ENCODE measurements at places on chromosomes 1 and 21.
A peak's percentile ranks its signal among the peaks of the same experiment; 100 is the strongest.

GRCh38 chr1:181987334-181987895 lies 74.1 kb downstream of the ZNF648 start:
- DNase-seq: peak; percentile 8

GRCh38 chr21:26572702-26573381 lies at the start of gene CYYR1:
Gene CYYR1 (minus strand): TSS chr21:26573286. CDS start chr21:26572940, 346 bp downstream.
- no peak for DNase-seq

DNA sequence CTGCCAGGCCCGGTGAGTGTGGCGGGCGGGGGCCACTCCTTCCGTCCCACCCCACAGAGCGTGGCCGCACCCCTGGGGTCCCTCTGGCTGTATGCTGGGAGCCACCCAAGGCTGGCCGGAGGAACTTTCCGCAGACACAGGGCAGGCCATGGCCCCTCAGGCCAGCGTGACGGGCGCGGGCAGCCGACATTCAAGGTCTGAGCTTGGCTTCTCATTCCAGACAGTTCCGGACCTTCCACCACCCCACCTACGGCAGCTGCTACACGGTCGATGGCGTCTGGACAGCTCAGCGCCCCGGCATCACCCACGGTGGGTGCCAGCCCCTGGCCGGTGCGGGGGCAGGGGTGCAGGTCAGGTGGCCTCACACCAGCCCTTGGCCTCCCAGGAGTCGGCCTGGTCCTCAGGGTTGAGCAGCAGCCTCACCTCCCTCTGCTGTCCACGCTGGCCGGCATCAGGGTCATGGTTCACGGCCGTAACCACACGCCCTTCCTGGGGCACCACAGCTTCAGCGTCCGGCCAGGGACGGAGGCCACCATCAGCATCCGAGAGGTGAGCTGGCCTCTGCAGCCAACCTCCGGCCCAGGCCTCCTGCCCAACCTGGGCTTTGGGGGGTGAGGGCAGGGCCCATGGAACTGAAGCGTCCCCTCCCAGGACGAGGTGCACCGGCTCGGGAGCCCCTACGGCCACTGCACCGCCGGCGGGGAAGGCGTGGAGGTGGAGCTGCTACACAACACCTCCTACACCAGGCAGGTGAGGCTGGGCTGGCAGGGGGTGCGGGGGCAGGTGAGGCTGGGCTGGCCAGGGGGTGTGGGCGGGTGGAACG lies 7.3 kb downstream of the SCNN1D start:
- no peak for DNase-seq

- no peak for DNase-seq
Observed at GRCh38 chr1:14653461-14653960, 55.0 kb downstream of the KAZN start.

DNA sequence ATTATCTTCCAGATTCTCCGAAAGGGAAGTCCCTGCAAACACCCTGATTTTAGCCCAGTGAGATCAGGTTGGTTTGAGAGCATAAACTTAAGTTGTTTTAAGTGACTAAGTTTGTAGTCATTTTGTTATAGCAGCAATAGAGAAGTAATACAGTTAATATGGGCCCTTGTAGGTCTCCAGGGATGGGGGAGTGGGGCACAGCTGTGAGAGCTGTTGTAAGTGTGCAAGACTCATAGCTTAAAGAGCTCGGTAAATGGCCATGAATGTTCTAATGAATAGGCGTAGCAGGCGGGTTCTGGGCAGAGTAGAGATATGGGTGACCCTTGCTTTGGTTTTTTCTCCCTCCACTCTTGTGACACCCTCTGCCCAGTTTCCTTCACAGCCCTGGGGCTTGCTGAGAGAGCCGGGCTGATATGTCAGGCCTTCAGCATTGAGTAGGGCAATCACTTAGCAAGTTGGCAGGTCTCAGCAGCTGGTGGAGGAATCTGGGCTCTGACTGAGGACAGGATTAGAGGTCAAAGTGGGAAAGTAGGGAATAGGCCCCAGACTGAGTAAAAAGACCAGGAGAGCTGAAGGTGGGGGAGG lies 16.0 kb upstream of the ID3 start:
- no peak for DNase-seq

- DNase-seq: no peak
Observed at GRCh38 chr1:218355278-218355677, 10.1 kb downstream of the TGFB2 start.

DNA sequence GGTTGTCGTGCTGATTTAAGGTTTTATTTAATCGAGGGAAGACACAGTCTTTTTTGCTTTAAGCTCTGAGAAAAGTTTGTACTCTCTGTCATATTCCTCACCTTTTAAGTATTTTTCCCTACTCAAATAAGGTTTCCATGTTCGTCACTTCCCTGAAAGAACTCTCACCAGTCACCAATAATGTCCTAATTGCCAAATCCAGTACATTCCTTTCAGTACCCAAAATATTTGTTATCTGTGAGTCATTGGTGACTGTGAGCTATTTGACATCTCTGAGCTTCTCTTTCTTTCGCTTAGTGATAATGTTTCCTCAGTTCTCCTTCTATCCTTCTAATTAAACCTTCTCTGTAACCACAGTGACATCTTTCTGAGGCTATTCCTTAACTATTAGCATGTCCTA lies 874.2 kb upstream of the ADGRL2 start:
- no peak for DNase-seq

GRCh38 chr21:32426592-32427051 lies 14.1 kb downstream of the EVA1C start:
- no peak for DNase-seq

- DNase-seq: no peak
Observed at GRCh38 chr1:14135070-14135469, 435.1 kb downstream of the PRDM2 start.

- DNase-seq: no peak
Observed at GRCh38 chr1:85121744-85122143, 73.4 kb upstream of the MCOLN3 start.

DNA sequence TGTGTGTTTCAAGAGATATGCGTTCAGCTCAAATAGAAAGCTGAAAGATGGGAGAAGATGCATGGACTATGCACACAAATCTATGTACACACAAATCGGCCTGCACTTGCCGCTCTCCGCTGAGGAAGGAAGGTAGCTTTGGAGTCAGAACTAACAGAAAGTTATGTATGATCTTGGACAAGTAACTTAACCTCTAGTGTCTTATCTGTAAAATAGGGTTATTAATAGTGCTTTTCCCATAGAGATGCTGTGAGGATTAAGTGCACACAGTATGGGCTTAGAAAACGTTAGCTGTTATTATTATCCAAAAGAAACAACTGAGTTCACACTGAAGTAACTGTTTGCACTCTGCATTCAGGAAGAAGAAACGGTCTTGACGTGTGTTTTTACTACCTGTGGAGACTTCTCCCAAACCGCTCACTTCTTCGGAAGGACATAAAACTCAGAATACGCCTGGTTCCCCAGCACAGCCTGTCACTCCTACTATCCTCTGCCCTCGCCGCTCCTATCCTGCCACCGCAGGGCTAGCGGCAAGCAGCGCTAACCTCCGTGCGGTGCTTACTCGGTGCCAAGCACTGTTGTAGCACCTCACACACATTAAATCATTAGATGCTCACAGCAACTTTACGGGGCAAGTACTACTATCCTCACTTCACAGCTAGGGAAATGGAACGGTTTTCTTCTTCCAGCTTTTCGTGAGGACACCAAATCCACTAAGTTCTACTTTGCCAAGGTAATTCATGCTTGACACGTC lies 1.3 kb downstream of the TGFBR3 start:
- DNase-seq: no peak

- no peak for DNase-seq
Observed at GRCh38 chr1:61124696-61125095, 42.3 kb downstream of the NFIA start.

DNA sequence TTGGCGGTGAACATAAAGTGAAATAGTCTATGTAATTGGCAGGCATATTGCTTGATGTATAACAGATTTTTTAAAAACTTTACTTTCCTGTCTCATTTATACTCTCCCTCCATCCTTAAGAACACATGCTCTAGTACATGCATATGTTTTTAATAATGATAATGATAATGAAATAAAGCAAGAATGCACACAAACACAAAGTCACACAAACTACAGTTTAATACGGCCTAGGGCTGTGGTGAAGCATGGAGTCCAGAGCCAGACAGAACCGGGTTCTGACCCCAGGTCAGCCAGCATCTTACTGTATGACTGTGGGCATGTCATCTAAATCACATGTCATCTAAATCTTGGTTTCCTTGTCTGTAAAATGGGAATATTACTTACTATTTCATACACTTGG lies 324.9 kb upstream of the NFIA start:
- DNase-seq: no peak

DNA sequence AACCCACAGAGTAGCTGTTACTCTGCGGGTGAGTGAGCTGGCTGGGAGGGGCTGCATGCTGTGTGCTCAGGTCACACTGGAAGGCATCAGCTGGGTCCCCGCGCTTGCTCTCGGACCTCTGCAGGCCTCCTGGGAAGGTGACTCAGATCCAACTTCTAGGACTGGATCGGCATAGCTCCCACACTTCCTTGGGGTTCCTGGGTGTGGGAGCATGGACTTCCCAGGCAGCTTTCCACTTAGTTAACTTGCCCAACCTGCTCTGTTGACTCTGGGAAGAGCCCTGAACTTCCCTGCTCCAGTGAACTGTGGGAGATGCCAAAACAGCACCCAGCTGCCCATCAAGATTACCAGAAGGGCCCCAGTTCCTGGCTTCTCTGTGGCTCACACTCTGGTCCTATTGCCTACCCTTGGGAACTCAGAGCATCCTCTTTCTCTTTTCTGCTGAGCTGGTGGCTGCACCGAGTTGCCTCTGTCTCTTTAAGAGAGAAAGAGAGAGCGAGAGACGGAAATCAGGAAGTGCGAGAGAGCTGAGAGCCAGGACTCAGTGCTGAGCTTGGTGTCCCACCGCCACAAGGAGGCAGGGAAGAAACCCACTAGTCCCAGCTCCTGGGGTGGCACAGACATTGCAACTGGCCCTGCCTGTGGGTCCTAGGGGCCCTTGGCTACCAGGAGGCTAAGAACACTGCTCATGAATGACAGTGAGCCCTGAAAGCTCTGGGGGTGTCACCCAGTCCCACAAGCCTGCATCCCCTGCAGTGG lies at the start of gene IKBKE:
TSS of gene IKBKE (plus strand) at position 544 of the 759 bp plus-strand sequence. CDS start 2,752 bp downstream, outside the sequence.
- DNase-seq: peak; percentile 97

GRCh38 chr21:45049714-45050344 lies 24.6 kb upstream of the ADARB1 start:
- no peak for DNase-seq

DNA sequence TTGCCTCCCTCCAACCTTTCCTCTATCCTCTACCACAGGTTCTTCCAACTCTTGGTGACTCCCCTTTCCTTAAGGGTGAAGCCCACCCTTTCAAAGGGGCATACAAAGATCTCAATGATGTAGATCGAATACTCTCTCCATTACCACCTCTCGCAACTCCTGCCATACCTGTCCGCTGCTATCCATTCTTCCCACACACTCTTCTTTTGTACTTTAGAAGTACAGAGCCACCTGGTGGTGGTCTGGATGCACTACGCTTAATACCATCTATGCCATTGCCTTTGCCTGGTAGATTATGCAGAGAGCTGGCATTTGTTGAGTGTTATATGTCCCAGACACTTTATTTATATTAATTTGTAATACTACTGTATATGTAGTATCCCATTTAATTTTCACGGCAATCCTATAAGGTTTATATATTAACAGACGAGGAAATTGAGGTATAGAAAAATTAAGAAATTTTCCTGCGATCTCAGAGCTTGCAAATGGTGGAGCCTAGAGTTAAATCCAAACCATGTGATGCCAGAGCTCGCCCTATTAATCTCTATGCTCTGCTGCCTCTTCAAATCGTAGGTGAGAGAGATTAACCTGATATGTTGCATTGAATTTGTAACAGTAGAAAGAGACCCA lies 22.9 kb downstream of the TSHB start:
- peak; percentile 58 for DNase-seq

- DNase-seq: no peak
Observed at GRCh38 chr1:113095790-113096455, 22.9 kb downstream of the LRIG2 start.

DNA sequence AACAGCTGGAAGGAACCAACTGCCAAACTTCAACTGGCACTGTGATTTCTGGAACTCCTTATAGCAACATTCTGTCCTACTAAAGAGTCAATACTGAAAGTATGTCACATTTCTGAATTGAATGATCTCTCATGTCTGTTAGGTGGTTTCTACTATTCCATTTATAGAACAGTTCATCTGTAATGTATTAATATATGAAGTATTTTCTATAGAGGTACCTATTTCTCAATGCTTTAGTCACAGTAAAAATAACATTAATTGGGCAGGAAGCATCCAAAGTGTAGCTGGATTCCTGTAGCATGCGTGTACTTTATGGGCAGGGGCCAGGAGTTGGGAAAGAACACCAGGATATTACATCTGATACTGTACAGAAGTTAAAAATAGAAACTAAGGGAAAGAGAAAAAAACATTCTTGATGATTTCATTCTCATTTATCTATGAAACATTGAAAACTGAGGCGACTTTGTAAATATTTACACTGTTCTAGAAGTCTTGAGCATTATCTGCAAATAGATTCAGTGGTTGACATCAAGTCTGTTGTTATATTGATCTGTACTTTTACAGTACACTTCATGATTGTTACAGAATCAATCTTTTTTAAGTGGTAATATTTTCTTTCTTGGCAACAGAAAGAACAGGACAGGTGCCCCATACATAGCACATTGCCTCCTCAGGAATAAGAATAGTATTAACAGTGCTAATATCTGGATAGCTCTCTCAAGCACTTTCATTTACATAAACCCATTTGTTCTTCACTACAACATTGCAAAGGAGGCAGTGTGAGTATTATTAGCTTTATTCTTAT lies 6.2 kb upstream of the ZNF281 start:
- no peak for DNase-seq

DNA sequence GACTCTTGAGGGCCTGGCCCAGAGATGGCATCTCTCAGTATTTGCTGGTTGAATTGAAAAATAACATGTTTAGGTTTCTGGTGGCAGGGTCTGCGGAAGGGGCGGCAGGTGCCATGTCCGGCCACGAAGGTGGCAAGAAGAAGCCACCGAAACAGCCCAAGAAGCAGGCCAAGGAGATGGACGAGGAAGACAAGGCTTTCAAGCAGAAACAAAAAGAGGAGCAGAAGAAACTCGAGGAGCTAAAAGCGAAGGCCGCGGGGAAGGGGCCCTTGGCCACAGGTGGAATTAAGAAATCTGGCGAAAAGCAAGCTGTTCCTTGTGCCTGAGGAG lies 14.3 kb upstream of the FGR start:
- no peak for DNase-seq
